Stimulated activated CD8-positive, alpha-beta memory T cell treated with anti-CD3 and anti-CD28 coated beads, Interleukin-15, amount 100 ng/mL, for 24 hours (primary cell): ENCODE measurements at places on chromosomes 7 and 10.

- DNase-seq, result no peak
These were observed 95.0 kb downstream of the VPS50 start for GRCh38 chr7:93327006-93327633.

DNA sequence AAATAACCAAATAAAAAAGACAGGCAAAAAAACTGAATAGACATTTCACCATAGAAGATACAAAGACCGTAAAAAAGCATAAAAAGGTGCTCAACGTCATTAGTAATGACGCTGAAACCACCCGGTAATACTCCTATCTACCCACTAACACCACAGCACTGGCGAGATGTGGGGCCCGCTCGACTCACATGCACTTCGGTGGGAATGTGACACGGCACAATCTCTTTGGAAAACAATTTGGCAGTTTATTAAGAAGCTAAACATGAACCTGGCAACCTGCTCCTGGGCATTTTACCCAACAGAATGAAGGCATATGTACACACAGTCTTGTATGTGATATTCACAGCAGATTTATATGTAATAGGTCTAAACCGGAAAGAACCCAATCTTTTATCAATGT lies 42.8 kb upstream of the NCAPG2 start:
- no peak for DNase-seq

DNA sequence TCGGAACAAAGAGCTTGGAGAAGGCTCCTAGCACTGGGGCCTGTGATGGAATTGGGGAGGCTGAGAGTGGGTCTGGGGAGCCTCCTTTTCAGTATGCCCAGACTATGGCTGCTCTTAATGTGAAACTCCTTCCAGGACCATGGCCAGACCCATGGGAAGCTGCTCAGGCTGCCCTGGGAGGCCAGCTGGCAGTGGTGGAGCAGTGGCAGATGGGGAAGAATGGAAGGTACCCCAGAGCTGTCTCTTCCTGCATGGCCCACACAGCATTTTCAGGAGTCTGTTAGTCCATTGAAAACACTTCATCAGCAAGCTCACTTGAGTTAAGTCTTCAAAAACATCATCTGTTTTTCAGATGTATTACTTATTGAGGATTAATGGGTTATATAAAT lies 18.5 kb downstream of the NACAD start:
- no peak for DNase-seq

GRCh38 chr7:110544194-110544593 lies 546.7 kb upstream of the LRRN3 start:
- no peak for DNase-seq

- no peak for DNase-seq
These were observed 50.3 kb downstream of the ICA1 start for GRCh38 chr7:8211725-8212096.

GRCh38 chr10:80458638-80459037 lies 4.5 kb downstream of the TSPAN14 start:
- DNase-seq, result no peak

DNA sequence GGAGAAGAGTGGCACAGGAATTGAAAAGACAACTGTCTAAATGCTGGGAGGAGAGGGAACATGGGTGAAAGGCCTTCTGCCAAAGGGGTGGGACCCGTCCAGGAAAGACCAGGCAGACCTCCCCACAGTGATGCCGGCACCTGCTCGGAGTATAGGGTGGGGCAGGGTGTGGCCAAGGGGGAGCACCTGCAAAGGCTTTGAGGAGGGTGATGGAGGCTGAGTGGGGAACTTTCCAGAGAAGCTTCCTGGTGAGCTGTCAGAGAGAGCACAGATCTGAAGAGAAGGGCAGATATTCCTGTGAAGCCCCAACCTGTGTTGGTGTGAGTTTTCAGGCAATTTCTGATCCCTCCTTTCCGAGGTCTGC lies 263.4 kb upstream of the GRB10 start:
- no peak for DNase-seq

DNA sequence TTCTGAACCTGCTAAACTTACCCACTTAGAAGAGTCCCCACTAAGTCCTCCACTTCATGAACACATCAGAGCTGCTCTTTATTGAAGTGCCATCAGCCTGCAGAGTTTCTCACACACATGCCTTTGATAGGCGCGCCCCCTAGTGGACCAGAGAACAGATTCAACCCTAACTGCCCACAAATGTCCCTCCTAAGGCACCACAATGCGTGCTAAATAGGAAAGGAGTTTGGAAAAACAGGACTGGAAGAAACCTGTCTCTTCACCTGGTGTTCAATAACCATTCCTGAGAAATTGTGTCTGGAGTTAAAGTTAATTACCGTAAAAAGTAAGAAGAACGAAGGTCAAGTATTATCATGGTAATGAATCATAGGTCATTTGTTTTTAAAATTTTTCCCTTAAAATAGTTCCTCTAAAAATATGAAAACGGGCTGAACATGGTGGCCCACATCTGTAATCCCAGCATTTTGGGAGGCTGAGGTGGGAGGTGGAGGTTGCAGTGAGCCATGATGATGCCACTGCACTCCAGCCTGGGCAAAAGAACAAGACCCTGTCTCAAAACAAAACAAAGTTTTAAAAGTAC lies 249.7 kb downstream of the ELMO1 start:
- DNase-seq, result peak; percentile 51

GRCh38 chr7:155426543-155427410 lies 31.2 kb upstream of the EN2 start:
- no peak for DNase-seq

DNA sequence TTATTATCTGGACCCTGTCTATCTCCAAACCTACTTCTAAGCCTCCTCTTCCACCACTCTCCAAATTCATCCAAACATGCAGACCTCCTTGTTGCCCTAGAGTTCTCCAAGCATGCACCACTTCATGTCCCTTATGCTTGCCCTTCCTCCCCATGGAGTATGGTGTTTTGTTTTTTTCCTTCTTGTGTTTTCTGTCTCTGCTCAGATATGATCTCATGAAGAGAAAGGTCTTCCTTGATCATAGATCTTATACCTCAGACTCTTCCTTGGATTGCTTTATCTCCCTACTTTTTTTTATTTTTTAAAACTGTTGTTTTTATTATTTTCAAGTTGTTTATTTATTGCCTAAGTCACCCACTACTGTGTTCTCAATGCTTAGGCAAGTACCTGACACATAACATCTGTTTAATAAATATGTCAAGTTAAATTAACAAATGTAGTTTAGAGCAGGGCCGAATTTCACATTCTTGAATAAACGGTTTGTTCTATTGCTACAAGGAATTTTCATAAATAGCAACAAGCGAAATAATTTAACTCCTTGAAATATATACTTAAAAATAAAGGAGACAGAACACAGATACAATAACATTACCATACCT lies 84.5 kb downstream of the HGF start:
- no peak for DNase-seq

GRCh38 chr10:71347587-71348395 lies 28.7 kb downstream of the SLC29A3 start:
- DNase-seq, result no peak

GRCh38 chr10:69866246-69866687 lies 64.6 kb downstream of the COL13A1 start:
- no peak for DNase-seq

DNA sequence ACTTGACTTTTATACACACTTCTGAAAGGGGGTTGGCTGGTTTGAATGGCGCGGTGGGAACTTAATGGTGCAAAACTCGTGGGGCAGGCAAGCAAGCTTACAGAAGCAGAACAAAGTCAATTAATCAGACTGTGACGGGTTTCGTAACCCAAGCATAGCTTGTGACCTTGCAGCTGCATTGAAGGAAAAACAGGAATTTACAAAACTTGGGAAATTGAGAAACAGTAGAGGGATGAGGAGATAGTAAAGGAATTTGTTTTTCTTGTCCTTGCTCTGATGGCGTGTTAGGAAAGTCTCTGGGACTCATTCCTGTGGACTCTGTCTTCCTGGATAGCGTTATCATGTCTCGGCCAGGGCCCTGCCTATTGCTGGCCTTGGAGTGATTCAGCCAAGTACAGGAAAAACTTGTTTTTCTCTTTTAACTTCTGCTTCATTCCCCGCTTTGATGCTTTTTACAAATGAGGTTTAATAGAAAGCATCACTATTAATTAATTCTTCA lies 220.0 kb upstream of the KCND2 start:
- no peak for DNase-seq

DNA sequence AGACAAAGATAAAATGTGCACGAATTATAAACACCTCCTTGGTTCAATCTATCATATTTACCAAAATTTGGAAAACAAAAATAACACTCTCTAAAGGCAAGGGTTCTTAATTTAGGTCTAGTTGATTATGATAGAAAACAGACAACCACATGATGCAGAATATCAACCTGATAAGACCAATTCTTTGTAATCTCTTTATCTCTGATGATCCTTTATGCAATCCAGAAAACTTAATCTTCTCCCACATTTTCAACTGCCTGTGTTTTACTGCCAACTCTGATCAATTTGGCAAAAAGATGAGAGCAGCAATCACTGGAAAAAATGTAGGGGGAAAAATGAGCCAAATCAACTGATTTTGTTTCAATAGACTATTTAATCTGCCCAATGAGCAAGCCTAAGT lies 148.5 kb downstream of the LRRN3 start:
- no peak for DNase-seq

DNA sequence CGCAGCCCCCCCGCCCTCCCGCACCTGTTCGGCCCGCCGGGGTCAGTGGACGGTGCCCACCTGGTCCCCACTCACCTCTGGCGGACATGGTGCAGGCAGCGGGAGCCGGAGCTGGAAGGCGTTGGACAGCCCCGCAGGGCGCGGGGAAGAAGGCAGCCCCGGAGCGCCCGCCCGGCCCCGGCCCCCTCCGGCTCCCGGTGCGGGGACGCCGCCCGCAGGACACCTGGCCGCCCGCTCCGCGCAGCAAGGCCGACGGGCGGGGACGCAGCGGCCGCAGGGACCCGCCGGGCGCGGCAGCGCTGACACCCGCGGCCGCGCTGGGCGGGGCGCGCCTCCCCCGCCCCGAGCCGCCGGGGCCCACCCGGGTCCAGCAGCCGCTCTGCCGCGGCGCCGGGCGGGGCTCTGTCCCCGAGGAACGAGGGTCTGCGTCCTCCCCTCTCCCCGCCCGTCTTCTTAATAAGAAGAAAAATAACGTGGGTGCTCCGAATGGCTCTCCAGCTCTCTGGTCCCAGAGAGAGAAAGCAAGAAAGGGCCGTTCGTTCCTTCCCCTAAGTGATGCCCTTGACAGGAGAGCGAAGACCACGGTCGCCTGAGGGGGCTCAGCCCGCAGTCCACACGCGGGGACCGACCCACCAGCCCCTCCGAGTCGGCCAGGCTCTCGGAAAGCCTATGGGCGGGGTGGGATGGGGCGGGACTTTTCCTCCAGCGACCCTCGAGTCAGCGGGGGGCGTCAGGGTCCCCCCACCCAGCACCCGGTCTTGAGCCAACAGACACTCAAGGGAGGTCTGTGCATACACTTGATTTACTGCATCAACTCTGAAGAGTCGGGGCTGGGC lies 53.4 kb upstream of the FHIP2A start:
- no peak for DNase-seq

- DNase-seq, result no peak
These were observed 12.4 kb downstream of the UBE2H start for GRCh38 chr7:129940329-129940728.

- no peak for DNase-seq
These were observed 57.1 kb downstream of the AOC1 start for GRCh38 chr7:150909200-150909995.

DNA sequence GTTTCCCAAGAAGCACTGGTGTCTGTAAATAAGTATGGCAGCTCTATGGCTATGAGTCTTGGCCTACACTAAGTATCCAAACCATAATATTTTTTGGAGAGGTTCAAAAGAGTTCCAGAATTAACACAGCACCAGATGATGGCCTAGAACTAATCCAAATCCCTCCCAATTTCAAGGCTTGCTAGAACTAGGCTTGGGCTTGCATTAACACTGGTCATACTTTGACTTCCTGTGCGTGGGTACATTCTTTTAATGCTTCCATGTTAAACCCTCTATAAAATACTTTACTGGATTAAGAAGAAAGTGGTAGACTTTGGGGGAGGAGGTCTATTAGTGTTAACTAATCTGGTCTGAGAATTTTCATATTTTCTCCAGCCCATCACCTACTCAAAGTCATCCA lies 3.1 kb downstream of the AASS start:
- DNase-seq, result no peak

- DNase-seq, result no peak
These were observed 1106.2 kb downstream of the NRG3 start for GRCh38 chr10:82981137-82981723.

DNA sequence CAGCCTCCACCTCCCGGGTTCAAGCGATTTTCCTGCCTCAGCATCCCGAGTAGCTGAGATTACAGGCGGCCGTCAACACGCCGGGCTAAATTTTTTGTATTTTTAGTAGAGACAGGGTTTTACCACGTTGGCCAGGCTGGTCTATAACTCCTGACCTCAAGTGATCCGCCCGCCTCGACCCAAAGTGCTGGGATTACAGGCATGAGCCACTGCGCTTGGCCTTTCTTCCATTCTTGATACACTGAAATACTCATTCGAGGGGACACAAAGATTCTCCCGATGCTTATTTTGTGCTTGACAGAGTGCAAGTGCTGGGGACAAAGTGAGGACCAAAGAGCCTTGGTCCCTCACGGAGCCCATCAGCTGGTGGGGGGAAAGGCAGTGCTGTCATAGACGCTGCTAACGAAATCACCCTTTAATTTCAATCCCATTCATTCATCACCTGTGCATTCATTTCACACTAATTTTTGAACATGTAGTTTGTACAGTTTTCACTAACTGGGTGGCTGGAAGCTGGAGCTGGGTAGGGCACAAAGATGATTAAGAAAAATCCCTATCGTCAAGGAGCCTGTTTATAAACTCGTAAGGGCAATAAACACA lies 621 bp upstream of the FAM133B start:
- no peak for DNase-seq

GRCh38 chr10:86545101-86545500 lies 23.5 kb upstream of the WAPL start:
- no peak for DNase-seq
